IPS DF 6.9 (cell line): ENCODE measurements at places on chromosomes 3 and 15.

DNA sequence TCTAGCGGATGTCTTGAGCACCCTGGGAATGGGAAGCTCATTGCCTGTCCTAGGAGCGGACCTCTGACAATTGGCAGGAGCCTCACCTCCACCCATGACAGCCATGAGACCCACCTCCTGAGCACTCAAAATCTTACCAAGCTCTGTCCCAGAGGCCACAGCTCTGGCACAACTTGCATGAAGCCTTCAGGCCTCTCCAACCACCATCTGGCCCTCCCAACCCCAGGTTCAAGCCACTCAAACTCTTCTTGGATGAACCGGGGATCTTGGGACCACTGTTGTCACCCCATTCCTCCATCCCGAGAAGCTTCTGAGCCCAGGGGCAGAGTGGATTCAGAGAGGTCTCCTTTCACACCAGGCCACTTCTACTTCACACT, 1.5 kb downstream of the VIPR1 start:
- peaks cover 12% of the 10 kb centered on the region for H3K4me1 ChIP-seq
- no peak overlapping the region for H3K27ac ChIP-seq
- no peaks in the 10 kb centered on the region for H3K36me3 ChIP-seq
- H3K4me3 ChIP-seq = no peak overlapping the region

DNA sequence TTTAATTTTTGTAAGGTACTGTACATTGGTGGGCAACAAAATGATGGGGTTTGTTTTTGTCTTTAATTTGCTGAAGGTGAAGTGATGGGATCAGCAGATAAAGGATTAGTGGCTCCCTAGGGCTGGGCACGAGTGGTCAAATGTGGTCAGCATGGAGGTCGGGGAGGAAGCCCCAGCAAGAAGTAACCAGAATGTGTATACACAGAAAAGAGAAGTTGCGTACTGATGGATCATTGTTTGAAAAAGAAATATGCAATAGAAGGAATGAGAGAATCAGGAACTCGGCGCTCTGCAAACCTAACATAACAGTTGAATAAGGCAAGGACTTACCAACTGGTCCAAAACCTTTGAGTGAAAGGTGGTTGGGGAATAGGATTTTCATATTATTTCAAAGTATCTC, 1.5 kb downstream of the TMOD2 start:
- H3K36me3 ChIP-seq = no peaks in the 10 kb centered on the region
- H3K27ac ChIP-seq = no peak overlapping the region
- peaks cover 1% of the 10 kb centered on the region; the same call in 1 of the 2 replicates for H3K4me1 ChIP-seq
- H3K27me3 ChIP-seq = peaks cover 23% of the 10 kb centered on the region

GRCh38 chr3:16503191-16503776, 10.2 kb downstream of the RFTN1 start:
- H3K4me3 ChIP-seq = no peak overlapping the region
- H3K36me3 ChIP-seq = no peaks in the 10 kb centered on the region
- no peak for DNase-seq
- H3K4me1 ChIP-seq = peaks cover 2% of the 10 kb centered on the region
- H3K27me3 ChIP-seq = no peaks in the 10 kb centered on the region

GRCh38 chr15:73436613-73437012, 6.4 kb upstream of the REC114 start:
- no peak overlapping the region for H3K27ac ChIP-seq
- no peak overlapping the region for H3K4me3 ChIP-seq
- H3K27me3 ChIP-seq = no peaks in the 10 kb centered on the region
- DNase-seq = no peak
- H3K4me1 ChIP-seq = peaks cover 1% of the 10 kb centered on the region; the same call in 1 of the 2 replicates

DNA sequence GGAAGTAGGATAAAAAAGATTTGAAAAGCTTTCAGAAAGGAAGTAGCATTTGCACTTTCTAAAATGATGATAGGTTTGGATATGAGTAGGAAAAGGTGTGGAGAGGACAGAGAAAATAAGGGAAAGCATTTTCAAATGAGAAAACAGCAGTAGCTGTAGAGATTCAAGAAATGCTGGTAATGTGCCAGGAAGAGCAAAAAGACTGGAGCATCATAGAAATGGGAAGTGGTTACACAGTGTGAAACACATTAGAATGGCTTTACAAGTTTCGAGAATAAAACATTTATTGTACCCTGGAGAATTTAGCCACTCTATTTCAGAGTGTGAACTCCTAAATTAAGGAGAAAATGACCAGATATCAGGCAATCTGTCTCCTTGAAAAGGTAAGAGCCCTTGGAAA, 108.3 kb upstream of the CHL1 start:
- no peaks in the 10 kb centered on the region for H3K36me3 ChIP-seq
- no peak overlapping the region for H3K27ac ChIP-seq
- no peak for DNase-seq
- no peaks in the 10 kb centered on the region for H3K4me1 ChIP-seq
- no peaks in the 10 kb centered on the region for H3K27me3 ChIP-seq
- no peak overlapping the region for H3K4me3 ChIP-seq

DNA sequence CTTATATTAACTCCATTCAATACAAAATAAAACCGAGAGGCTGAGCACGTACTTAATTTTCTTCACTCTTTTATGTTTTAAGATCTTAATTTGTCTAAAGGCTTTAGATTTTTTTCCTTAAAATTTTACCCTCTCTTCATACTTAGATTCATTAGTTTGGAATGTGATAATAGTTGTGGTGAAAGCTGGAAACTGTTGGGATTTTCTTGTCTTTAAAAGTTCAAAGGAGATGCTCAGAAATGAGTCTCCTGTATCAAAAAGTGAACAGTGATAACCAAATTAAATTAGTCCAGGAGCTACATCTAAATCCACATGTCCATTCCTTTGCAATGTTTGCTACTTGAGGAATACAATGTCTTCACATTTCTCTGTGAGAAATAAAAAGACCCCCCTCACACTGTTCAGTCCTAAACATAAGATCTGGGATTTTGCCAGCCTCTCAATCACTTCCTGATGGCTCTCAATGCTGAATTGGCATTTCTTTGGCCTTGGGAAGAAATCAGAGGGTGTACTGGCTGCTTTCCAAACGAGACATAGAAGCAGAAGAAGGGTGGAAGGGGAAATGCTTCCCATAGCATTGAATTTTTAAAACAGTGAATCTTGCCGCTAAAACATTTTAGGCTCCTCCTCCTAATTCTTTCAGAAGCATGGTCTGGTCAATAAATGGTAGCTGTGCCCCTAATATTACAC, 245.0 kb downstream of the SHOX2 start:
- H3K36me3 ChIP-seq = no peaks in the 10 kb centered on the region
- H3K4me3 ChIP-seq = no peak overlapping the region
- H3K27me3 ChIP-seq = no peaks in the 10 kb centered on the region
- H3K4me1 ChIP-seq = no peaks in the 10 kb centered on the region
- DNase-seq = no peak

- H3K36me3 ChIP-seq = no peaks in the 10 kb centered on the region
- H3K4me3 ChIP-seq = no peak overlapping the region
- no peaks in the 10 kb centered on the region for H3K27me3 ChIP-seq
- H3K27ac ChIP-seq = no peak overlapping the region
Measured at GRCh38 chr3:188524052-188524451, 370.1 kb downstream of the LPP start.

DNA sequence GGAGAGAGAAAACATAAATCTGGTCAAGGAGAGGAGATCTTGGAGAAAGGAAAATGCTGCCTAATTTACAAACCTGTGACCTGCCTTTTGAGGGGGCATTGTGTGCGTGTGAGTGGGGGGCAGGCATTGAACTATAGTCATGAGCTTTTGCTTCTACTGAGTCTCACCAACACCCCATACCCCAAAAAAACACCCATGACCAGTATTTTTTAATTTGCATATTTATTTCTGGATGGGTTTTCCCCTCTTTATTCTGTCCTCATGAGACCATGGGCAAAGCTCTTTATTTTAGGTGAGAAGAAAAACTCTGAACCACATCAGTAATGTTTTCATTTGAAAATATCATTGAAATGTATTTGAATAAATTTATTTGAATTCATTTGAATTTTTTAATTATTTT, 20.6 kb downstream of the CD80 start:
- DNase-seq = no peak
- H3K4me1 ChIP-seq = no peaks in the 10 kb centered on the region
- no peaks in the 10 kb centered on the region for H3K27me3 ChIP-seq
- no peak overlapping the region for H3K4me3 ChIP-seq
- H3K36me3 ChIP-seq = no peaks in the 10 kb centered on the region

GRCh38 chr15:76962337-76963013, 30.9 kb downstream of the RCN2 start:
- no peak overlapping the region for H3K4me3 ChIP-seq
- no peaks in the 10 kb centered on the region for H3K36me3 ChIP-seq
- H3K4me1 ChIP-seq = 0 out of 2 replicates have a peak, but pooled peaks cover 1% of the 10 kb centered on the region
- no peaks in the 10 kb centered on the region for H3K27me3 ChIP-seq

GRCh38 chr3:188037195-188037718, 116.7 kb upstream of the LPP start:
- H3K4me1 ChIP-seq = no peaks in the 10 kb centered on the region
- H3K27ac ChIP-seq = no peak overlapping the region
- no peak overlapping the region for H3K4me3 ChIP-seq

GRCh38 chr3:169138849-169139420, 524.6 kb downstream of the MECOM start:
- DNase-seq = no peak
- H3K4me1 ChIP-seq = no peaks in the 10 kb centered on the region
- H3K4me3 ChIP-seq = no peak overlapping the region
- no peak overlapping the region for H3K27ac ChIP-seq
- H3K27me3 ChIP-seq = peaks cover 2% of the 10 kb centered on the region; the same call in 1 of the 2 replicates
- no peaks in the 10 kb centered on the region for H3K36me3 ChIP-seq

DNA sequence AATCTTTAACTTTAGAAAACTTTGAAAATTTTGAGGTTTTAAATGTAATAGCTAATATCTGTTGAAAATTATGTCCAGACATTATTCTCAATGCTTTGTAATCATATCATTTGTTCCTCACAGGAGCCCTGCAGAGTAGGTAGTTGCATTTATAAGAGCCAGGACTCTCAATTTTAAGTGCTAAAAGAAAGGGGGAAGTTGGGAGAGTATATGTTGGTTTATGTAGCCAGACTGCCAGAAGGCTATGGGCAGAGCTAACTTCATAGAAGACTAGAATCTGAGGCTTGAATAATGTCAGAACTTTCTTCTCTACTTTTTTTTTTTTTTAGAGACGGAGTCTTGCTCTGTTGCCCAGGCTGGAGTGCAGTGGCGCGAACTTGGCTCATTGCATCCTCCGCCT, 9.1 kb downstream of the VPS8 start:
- no peaks in the 10 kb centered on the region for H3K4me1 ChIP-seq
- DNase-seq = no peak
- H3K36me3 ChIP-seq = no peaks in the 10 kb centered on the region; the same call in 1 of the 2 replicates
- H3K27me3 ChIP-seq = no peaks in the 10 kb centered on the region
- no peak overlapping the region for H3K27ac ChIP-seq

GRCh38 chr3:20909511-20909910, 723.5 kb upstream of the SGO1 start:
- no peaks in the 10 kb centered on the region for H3K27me3 ChIP-seq
- H3K4me3 ChIP-seq = no peak overlapping the region
- H3K36me3 ChIP-seq = no peaks in the 10 kb centered on the region

DNA sequence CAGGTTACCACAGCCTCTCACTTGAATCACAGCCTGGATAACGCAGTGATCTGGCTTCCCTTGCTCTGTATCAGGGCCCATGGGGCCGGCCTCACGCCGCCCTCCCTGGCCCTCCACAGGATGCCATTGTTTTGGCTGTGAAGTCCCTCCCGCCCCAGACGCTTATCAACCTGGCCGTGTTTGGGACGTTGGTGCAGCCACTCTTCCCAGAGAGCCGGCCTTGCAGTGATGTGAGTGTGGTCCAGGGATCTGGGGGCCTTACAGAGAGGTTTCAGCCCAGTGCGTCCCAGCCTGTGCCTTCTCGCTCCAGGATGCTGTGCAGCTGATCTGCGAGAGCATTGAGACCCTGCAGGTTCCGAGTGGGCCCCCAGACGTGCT, 6.6 kb downstream of the VWA5B2 start:
- H3K27ac ChIP-seq = no peak overlapping the region
- peaks cover 18% of the 10 kb centered on the region for H3K27me3 ChIP-seq
- DNase-seq = no peak
- no peak overlapping the region for H3K4me3 ChIP-seq
- 0 out of 2 replicates have a peak, but pooled peaks cover 2% of the 10 kb centered on the region for H3K4me1 ChIP-seq

GRCh38 chr3:158384019-158384418, 187.0 kb upstream of the MLF1 start:
- H3K4me3 ChIP-seq = no peak overlapping the region
- no peak overlapping the region for H3K27ac ChIP-seq
- no peaks in the 10 kb centered on the region for H3K4me1 ChIP-seq
- H3K27me3 ChIP-seq = no peaks in the 10 kb centered on the region
- no peaks in the 10 kb centered on the region for H3K36me3 ChIP-seq
- DNase-seq = no peak

- H3K4me1 ChIP-seq = no peaks in the 10 kb centered on the region
- DNase-seq = no peak
- H3K36me3 ChIP-seq = no peaks in the 10 kb centered on the region; the same call in 1 of the 2 replicates
- H3K4me3 ChIP-seq = no peak overlapping the region
- no peaks in the 10 kb centered on the region for H3K27me3 ChIP-seq
Measured at GRCh38 chr3:170171563-170171962, 10.0 kb downstream of the PHC3 start.

GRCh38 chr3:111882799-111883198, 23.7 kb downstream of the PHLDB2 start:
- no peaks in the 10 kb centered on the region for H3K4me1 ChIP-seq
- H3K36me3 ChIP-seq = no peaks in the 10 kb centered on the region; the same call in 1 of the 2 replicates
- H3K4me3 ChIP-seq = no peak overlapping the region
- no peaks in the 10 kb centered on the region for H3K27me3 ChIP-seq

- no peak for DNase-seq
- H3K27ac ChIP-seq = no peak overlapping the region
- H3K4me3 ChIP-seq = no peak overlapping the region
- H3K27me3 ChIP-seq = no peaks in the 10 kb centered on the region
- no peaks in the 10 kb centered on the region for H3K4me1 ChIP-seq
Measured at GRCh38 chr3:115239717-115240116, 92.6 kb upstream of the ZBTB20 start.

DNA sequence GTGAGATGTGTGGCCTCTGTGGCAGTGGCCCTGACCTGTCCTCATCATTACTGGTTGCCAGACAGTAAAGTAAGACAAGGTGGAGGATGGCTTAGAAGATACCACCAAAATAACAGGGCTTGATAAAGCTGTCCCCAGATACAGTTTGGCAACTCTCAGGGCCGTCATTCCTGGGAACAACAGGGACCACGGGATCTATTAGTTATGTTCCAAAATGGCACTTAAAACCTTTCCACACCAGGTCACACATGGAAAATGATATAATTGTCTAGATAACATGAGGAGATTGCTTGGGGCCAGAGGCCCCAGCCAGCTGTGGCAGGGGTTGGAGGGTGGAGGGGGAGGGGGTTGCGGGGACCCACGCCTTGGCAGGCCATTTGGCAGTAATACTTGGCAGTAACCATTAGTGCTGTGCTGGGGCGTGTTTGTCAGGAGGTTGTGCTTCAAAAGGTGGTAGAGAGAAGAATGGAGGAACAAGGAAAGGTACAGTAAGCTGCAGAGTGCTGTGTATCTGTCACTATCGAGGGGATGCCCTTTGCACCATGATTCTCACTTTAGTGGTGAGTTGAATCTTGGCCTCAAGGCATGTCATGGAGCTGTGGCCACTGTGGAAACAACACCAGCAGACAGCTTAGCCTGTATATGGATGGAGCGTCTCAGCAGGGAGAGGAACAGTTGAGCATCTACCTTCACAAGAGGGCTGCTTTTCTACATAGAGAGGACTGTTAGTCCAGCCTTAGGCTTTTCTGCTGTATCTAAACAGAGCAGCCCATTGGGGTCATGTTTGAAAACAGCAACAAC, 14.0 kb downstream of the PLCL2 start:
- H3K27ac ChIP-seq = no peak overlapping the region
- no peak overlapping the region for H3K4me3 ChIP-seq

- no peak overlapping the region for H3K4me3 ChIP-seq
- no peaks in the 10 kb centered on the region for H3K27me3 ChIP-seq
- DNase-seq = no peak
- H3K27ac ChIP-seq = no peak overlapping the region
- no peaks in the 10 kb centered on the region for H3K36me3 ChIP-seq
Measured at GRCh38 chr15:63422891-63423590, 41.4 kb upstream of the CA12 start.

- no peak overlapping the region for H3K27ac ChIP-seq
- no peaks in the 10 kb centered on the region for H3K27me3 ChIP-seq
- no peak overlapping the region for H3K4me3 ChIP-seq
- H3K4me1 ChIP-seq = no peaks in the 10 kb centered on the region
Measured at GRCh38 chr15:94250801-94251200, 19.4 kb downstream of the MCTP2 start.
